Stimulated activated CD8-positive, alpha-beta memory T cell treated with anti-CD3 and anti-CD28 coated beads, Interleukin-15, amount 100 ng/mL, for 48 hours (primary cell): ENCODE measurements at places on chromosomes 16 and 17.
A peak's percentile ranks its signal among the peaks of the same experiment; 100 is the strongest.

- no peak for DNase-seq
These were observed 424 bp downstream of the HOXB2 start for GRCh38 chr17:48544349-48545021.

GRCh38 chr17:39919087-39919683 lies 750 bp upstream of the GSDMB start:
- DNase-seq = no peak

DNA sequence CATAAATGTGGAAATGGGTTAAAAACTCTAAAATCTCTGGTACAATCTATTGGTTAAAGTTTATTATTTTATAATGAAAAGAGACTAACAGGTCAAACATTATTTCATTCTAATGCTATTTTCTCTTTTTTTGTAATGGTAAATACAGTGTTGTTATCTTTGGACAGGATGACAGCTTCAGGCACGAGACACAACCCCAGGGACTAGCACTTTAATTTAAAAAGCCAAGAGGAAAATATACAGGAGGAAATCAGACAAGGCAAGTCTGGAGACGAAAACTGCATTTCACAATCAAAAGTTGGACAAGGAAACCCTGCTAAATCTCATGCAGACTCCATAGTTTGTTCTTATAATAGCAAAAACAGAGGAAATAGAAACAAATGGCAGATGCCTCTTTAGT lies 589.1 kb upstream of the CDH8 start:
- no peak for DNase-seq

DNA sequence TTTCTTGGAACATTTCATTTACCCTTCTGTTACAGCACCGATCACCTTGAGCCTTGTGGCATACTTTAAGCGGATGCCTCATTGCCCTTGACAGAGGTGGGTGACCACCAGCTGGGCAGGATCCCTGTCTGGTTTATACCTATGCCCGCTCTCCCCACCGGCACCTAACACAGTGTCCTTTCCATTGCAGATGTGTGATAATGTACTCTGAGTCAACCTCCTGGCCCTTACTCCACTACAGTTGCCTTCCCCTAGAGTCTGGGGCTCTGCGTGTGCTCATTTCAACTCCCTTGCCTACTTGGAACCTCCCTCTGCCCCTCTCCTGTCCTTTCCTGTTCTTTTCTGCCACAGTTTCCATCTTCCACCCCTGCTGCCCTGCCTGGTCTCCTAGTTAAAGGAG lies 60.2 kb upstream of the MED13 start:
- no peak for DNase-seq

GRCh38 chr16:73505577-73505976 lies 457.6 kb upstream of the ZFHX3 start:
- no peak for DNase-seq

GRCh38 chr17:19003543-19004420 lies 782 bp downstream of the FAM83G start:
- DNase-seq = peak; percentile 23

GRCh38 chr16:28983644-28984043 lies 1.2 kb upstream of the LAT start:
- no peak for DNase-seq

GRCh38 chr16:85353839-85354685 lies 241.8 kb upstream of the CIBAR2 start:
- no peak for DNase-seq

GRCh38 chr17:49552070-49552751 lies 23.5 kb upstream of the NXPH3 start:
- no peak for DNase-seq

DNA sequence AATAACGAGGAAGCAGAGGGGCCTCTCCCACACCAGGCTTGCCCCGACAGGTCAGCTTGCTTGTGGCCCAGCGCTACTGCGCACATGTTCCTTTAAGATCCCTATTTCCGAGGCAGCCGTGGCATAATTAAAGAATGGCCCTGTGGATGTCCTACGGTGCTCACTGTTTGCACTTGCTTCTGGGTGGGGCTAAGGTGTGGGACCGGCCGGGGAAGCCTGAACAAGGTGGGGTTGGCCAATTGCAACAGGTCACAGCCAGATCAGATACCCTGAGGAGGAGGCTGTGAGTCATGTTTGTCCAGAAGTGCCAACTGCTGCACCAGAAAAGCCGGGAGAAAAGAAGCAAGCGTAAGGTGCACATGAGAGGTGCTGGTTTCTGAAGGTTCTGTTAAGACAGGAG lies 158.5 kb upstream of the CACNG5 start:
- DNase-seq = no peak

GRCh38 chr17:39709319-39709997 lies 9.6 kb downstream of the ERBB2 start:
- no peak for DNase-seq
